Mesenteric fat pad (tissue), 1 donor: ENCODE measurements at places on chromosomes 6 and 20. TPM values are rescaled to one million over a fixed set of nuclear protein-coding genes. Genes with fewer than 3 reads are reported as not detected.

- DNase-seq = no peak
Observed at GRCh38 chr6:47817749-47818148, 35.9 kb downstream of the OPN5 start.

GRCh38 chr6:90534337-90535025 lies 52.4 kb downstream of the MAP3K7 start:
- no peak for DNase-seq

DNA sequence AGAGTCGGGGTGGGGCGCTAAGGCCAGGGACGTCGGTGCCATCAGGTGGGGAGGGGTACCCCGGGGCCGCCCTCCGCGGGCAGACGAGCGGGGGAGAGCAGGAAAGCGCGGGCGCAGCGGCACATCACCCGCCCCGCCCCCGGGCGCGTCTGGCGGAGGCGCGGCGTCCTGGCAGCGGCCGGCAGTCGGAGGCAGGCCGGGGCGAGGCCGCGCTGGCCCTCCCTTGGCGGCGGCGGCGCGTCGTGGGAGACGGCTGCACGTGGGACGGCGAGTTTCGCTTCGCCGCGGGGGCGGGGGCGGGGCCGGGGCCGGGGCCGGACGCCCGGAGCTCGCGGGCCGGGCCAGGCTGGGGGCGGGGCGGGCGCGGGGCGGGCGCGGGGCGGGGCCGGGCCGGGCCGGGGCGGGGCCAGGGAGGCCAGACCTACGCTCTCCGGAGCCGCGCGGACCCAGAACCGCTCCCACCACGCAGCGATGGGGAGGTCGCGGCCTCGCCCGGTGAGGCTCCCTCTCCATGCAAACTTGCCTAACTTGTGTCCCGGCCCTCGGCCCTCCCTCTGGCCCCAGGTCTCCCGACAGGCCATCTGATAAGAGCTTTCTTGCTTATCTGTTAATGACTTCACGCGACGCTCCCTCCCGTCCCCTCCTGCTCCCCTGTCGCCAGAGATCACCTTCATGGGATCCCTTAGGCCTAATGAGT lies 12.5 kb downstream of the ITPR3 start:
- DNase-seq = peak; percentile 92

DNA sequence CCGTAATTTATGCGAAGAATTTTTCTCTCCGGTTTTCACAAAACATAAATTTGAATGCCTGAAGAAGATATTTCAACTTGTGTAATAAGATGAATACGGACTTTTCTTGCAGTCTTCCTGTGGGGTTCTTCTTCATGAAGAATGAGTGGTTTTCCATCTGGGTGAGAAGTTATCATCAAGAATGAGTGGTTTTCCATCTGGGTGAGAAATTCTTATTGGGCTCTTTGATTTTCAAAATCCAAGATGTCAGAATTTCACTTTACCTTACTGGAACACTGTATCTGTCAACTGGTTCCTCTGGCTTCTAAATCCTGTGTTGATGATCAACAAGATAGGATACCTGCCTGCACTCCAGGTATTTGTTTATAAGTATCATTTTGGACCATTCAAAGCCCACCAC lies 160.1 kb upstream of the C6orf118 start:
- DNase-seq = no peak

DNA sequence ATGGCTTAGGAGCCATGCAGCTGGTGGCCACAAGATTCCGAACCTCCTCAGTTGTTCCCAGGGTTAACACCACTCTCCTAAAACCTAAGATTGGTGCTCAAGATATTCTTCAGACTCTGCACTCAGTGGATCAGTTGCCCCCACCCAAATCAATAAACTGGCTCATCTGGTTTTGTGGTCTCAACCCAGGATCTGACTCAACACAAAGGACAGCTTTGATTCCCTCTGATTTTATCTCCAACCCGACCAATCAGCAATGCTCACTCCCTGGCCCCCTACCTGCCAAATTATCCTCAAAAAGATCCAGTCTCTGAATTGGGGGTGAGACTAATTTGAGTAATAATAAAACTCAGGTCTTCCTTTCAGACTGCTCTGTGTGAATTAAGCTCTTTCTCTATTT lies 137.5 kb downstream of the EYS start:
- DNase-seq = no peak

GRCh38 chr6:87431263-87431662 lies 23.5 kb downstream of the CFAP206 start:
- DNase-seq = no peak

DNA sequence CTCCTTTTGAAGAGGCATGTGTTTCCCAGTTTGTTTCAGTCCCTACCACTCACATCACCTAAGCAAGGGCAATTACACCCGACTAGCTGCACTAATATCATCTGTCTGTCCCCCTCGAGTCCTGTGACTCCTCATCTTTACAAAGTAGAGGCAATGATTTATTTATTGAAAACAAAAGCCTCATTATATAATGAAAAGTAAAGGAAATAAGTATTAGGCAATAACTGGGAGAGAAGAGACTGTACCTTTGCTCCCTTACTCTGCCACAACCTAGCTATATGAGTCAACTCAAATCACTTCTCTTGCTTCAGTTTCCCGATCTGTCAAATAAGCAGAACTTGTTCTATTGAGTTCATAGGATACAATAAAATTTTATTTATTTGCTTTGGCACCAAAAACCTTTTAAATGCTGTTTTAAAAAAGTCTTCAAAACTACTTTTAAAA lies 38.9 kb downstream of the CSNK2A1 start:
- DNase-seq = no peak

- no peak for DNase-seq
Observed at GRCh38 chr6:169071394-169071793, 182.3 kb downstream of the THBS2 start.

DNA sequence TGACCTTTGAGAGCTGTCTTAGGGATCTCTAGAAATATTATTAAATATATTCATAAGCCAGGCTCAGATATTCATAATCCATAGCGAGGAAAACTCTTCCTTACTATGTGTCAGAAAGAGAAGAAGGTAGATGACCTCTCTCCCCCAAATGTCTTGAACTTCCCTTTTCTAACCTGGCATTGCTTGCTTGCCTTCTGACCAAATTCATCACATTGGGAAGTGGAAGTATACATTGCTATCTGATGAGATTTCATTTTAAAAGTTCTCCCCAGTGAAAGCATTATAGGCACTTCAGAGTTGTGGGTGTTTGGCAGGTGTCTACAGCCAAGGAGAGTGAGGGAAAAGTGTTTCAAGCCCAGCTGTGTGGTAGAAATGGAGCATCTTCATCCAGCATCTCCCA lies 197.3 kb downstream of the ZFAND3 start:
- no peak for DNase-seq

GRCh38 chr6:165653196-165653595 lies 9.8 kb downstream of the PDE10A start:
- DNase-seq = no peak

Gene CST7
- 11.5 TPM for total RNA-seq

Gene ECT2L
- not detected for total RNA-seq

Gene PHACTR2
- 67.4 TPM for total RNA-seq

Gene EYA4
- total RNA-seq = 1.0 TPM
